NCI-H2171 (cell line): ENCODE measurements at places on chromosomes 1 and 21.

DNA sequence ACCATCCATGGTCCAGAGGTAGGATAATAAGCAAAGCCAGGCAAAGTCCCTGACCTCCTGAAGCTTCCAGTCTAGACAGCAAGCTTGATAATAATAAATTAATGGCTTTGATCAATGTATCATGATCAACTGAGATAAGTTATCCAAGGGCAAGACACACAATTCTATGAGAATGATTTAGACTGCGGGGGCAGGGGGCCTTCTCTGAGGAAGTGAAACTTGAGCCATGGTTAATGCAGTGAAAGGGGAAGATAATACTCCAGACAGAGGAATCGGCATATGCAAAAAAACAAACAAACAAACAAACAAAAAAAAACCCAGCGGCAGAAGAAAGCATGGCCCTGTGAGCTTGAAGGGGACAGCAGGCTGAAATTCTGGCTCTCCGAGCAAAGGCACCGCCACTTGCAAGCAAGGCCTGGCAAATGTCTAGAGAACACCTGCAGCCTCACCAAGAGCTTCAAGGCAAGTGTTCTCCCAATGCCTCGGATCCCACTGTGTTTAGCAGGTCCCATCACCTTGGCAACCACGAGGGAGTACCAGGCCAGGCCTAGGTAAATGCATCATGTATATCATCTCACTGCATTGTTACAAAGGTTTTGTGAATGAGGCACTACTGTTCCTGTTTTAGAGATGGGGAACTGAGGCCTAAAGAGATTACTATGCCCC, 24.9 kb downstream of the CSMD2 start:
- no peak for DNase-seq

DNA sequence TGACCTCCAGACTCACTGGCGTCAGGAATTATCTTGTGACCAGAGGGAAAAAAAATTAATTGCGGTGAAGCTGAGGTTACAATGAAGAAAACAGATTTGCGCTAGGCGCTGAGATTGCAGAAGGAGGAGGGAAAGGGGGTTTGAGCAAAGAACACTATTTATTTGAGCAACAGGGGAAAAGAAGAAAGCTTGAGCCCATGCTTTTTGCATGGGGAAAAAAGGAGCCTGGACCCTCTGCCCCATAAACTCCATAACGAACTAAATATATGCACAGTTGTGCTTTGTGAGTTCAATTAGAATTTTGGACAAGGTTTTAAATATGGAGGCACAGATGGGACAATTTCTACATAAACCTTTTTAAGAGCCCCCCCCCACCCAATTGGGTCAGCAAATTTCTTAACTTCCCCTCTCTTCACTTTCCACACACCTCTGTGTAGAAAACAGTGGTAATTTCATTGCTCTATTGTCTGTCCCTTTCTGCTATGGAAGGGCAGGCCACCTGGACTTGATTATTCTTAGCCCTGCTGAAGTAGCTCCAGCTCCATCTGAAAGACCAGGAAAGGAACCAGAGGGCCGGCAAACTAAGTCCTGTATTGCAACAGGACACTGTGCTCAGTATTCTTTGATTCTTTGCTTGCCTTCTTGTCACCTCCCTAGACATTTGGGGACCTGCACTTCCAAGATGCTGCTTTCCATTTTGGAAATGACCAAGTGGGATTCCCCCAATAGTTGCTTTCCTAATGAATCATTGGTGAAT, 862 bp upstream of the ID3 start:
- no peak for DNase-seq

GRCh38 chr21:37367703-37368540, 1.3 kb downstream of the DYRK1A start:
- no peak for DNase-seq

DNA sequence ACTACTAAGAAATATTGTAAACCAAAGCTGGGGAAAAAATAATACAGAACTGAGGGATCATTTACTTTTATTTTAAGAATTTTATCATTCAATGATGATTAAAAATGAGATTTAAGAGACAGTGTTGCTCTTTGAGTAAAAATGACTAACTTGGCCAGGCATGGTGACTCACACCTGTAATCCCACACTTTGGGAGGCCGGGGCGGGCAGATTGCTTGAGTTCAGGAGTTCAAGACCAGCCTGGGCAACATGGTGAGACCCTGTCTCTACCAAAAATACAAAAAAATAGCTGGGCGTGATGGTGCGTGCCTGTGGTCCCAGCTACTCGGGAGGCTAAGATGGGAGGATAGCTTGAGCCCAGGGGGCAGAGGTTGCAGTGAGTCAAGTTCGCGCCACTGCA, 21.8 kb upstream of the PLEKHO1 start:
- no peak for DNase-seq

DNA sequence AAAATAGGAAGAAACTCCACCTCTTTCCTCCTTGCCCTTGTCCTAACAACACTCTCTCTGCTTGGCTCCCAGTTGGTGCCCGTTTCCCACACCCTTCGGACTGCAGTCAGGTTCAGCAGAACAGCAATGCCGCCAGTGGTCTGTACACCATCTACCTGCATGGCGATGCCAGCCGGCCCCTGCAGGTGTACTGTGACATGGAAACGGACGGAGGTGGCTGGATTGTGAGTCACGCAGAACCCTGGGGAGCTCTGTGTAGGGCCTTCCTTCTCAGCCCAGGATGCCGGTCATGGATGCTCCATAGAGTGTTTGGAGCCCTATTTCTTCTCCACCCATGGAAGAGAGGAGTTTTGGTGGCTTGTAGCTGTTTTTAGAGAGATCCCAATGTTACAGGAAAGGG, 60.9 kb downstream of the TNN start:
- no peak for DNase-seq

DNA sequence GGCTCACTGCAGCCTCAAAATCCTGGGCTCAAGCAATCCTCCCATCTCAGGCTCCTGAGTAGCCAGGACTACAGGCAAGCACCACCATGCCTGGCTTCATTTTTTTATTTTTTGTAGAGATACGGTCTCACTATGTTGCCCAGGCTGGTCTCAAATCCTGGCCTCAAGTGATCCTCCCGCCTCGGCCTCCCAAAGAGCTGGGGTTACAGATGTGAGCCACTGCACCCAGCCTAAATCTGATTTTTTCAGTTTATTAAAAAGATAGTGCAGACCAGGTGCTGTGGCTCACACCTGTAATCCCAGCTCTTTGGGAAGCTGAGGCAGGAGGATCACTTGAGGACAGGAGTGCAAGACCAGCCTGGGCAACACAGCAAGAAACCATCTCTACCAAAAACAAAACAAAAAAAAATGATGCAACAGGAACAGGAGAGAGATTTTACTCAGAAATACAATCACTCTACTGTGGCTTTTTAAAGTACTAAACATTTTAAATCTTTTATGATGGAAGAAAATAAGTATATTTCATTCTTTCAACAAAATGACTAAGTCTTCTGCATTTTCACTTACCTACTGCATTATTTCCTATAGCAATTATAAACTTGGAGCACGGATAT, 1.9 kb downstream of the PSMG1 start:
- no peak for DNase-seq

- DNase-seq, result no peak
These were observed 42.2 kb upstream of the RALGPS2 start for GRCh38 chr1:178682886-178683285.

GRCh38 chr1:165047994-165048393, 308.5 kb downstream of the LMX1A start:
- DNase-seq, result no peak

DNA sequence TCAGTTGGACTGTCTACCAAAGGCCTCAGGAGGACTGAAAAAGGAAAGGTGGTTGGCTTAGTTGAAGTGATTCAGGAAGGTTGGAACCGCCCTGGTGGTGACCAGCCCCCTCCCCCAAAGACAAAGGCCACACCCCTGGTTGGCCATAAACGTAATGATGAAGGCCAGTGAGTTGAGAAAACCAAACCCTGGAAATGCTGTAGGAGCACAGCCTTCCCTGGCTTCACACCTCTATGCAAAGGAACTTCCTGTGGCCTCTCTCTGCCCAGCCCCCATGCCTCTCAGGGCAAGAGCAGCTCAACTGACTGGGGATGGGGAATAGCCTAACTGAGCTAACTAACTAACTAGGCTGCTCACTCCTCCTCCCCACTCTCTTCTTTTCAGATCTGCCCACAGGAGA, 90.4 kb downstream of the NPHP4 start:
- DNase-seq, result no peak

DNA sequence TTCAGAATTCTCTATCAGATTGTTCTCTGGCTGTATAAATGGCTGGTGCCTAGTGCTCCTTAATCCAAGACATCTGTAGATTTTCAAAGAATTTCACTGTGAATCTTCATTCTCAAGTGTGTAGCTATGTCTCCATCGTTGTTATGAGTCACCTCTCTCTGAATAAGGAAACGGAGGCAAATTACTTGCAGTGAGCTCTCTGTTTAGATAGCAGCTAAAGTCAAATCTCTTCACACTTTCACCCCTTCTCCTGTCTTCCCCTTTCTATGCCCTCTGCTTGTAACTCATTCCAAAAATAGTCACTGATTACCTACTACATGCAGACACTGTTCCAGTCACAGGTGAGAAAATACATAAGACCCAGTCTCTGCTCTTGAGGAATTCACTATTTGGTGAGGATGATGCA, 39.7 kb downstream of the CHML start:
- no peak for DNase-seq

DNA sequence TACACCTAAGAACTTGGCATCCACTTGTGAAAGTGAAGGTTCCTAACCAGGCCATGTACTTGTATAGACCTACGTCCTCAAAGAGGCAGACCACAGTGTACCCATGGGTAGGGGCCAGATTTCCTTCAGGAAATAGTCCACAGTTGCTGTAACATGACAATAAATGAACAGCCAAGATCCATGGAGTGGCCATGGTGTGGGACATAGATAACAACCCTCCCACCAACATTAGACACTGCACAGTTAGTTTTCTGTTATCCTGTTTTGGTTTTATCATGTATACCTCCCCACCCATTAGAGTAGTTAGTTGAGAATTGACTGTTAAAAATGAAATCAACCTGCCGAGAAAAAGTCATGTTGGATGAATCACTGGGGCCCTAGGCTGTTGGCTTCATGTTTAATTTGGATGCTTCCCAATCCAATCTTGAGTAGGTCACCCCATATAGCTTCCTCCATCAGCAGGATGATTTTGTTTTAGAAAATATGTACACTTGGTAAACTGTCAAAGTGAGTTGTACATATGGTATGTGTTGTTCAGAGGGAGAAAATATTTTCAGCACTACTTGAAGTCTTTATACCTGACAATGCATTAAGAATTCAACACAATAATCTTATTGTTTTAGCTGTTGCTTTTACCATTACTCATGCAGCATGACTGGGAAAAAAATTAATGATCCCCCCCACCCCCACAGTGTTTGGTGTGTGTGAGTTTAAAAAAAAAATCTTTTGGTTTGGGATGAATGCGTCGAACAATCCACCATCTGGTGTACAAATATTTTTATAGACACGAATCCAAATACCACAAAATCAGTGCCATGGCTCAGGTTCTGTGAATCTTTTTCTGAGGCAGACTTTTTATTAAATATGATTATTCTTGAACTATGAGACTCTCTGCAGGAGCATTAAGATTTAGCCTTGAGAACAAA, 88.3 kb upstream of the ARHGAP29 start:
- no peak for DNase-seq

DNA sequence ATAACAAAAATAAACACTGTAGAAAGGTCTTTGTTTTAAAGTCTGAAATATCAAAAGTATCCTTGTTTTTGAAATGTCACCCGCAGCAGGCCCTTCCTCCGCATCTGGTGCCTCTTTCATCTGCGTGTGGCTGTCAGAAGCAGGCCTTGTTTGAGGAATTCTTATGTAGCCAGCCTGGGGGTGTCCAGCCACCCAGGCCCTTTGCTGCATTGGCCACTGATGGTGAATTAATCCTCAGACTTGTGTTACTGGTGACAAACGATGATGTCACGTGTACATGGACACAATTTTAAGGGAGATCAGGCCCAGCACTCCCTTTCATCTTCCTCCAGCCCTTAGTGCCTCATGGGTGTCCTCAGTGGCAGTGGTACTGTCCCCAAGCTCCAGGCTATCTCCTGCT, 208.0 kb upstream of the GALNT2 start:
- DNase-seq, result no peak

- DNase-seq, result no peak
These were observed 78.9 kb upstream of the CTTNBP2NL start for GRCh38 chr1:112317140-112317539.

DNA sequence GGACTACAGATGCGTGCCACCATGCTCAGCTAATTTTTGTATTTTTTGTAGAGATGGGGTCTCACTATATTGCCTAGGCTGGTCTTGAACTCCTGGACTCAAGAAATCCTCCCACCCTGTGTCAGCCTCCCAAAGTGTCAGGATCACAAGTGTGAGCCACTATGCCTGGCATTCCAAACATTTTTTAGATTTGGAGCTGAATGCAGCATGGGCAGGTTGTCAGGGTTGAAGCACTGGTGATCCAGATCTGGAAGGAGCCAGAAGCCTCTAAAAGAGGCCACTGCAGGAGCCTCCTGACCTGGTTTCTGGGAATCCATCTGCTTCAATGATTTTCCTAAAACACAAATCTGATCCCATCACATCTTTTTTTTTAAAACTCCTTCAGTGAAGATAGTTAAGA, 1.8 kb upstream of the CTPS1 start:
- no peak for DNase-seq

DNA sequence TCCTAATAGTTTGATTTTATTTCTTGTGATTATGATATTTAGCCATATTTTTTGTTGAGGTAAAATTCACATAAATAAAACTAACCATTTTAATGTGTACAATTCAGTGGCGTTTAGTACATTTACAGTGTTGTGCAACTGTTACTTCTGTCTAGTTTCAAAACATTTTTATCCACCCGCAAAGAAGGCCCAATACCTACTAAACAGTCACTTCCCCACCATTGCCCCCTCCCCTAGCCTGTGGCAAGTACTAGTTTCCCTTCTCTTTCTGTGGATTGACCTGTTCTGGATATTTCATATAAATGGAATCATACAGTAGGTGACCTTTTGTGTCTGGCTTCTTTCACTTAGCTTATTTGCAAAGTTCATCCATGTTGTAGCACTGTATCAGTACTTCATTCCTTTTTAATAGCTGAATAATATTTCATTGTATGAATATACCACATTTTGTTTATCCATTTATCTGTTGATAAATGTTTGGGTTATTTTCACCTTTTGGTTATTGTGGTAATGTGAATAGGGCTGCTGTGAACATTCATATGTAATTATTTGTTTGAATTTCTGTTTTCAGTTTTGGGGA, 4.1 kb downstream of the FLVCR1 start:
- no peak for DNase-seq

- peak; percentile 22 for DNase-seq
These were observed 83.4 kb downstream of the LYST start for GRCh38 chr1:235783148-235783776.

DNA sequence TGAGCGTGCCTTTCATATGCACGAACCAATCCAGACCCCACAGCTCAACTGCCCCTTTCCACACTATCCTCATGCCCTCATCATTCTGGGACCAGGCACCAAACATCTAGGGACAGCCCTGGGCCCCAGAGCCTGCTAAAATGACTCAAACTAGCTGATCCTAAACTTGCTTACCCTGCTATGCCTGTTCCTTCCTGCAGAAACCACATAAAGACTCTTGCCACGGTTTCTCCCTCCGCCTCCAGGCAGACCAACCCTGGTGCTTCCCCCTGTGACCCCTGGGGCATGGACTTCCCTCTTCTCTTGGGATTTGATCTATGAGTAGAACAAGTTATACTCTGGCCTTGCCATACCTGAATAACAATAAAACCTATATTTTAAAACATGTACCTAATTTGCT, 138.0 kb upstream of the CD34 start:
- DNase-seq, result no peak

GRCh38 chr1:201370500-201370899, 7.0 kb downstream of the TNNT2 start:
- no peak for DNase-seq
